Muscle of arm (tissue), 14 donors: ENCODE measurements at places on chromosomes 2 and 18. TPM values are rescaled to one million over a fixed set of nuclear protein-coding genes. Genes with fewer than 3 reads are reported as not detected.

- DNase-seq: no peak
Observed at GRCh38 chr18:3709205-3709604, 259.2 kb downstream of the TGIF1 start.

- no peak for DNase-seq
Observed at GRCh38 chr2:199315299-199316179, 142.2 kb downstream of the SATB2 start.

DNA sequence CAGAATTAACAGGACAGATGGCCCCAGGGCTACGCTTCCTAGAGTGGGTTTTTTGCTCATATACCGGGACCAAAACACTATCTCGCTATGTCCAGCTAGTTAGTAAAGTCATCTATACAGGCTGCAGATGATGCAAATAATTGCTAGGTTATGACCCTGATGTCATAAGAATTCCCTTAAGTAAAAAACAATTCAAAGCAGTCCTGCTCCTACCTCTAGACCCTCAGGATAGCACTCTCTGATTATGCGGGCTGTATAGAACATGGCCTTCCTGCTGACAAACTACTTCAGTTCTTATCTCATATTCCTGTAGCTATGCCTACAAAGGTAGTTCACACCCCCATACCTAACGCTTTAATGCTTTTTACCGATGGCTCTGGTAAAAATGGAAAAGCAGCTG is 13.2 kb downstream of the DYNAP start:
- DNase-seq: no peak

- no peak for DNase-seq
Observed at GRCh38 chr2:61619561-61619960, 81.4 kb upstream of the XPO1 start.

GRCh38 chr2:165572151-165572550 is 102.7 kb downstream of the CSRNP3 start:
- peak; percentile 35 for DNase-seq

DNA sequence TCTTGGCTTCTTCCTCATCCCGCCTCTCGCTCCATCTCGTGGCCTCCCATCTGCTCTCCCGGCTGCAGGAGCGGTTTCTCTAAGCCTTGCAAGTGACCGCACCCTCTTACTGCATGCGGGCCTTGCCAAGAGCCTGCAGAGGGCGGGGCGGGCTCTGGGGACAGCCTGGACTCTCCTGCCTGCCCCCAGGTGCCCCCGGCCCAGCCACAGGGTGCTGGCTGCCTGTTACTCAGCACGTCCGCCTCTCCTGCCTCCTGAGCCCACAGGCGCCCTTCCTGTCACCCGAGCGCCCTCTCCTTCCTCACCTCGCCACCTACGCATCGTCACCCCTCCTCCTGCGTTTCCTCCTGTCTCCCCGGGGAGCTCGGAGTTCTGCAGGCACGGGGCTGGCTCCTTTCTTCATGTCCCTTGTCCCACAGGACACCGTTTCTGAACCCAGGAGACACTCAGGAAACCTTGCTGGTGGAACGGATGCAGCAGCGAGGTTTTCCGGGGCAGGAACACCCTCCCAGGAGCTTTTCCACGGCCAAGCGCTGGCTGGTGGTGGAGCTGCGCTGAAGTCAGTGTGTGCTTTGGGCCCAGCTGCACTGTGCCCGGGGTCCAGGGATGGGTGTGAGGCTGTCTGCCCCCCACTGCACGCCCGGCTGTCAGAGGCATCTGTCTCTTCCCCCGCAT is 28.5 kb downstream of the HPCAL1 start:
- no peak for DNase-seq

The MARCHF4 gene
- 0.07 TPM for polyA plus RNA-seq

The SPC25 gene
- 7.2 TPM for polyA plus RNA-seq
